ENCODE measurements at places on chromosomes 11 and 22.

DNA sequence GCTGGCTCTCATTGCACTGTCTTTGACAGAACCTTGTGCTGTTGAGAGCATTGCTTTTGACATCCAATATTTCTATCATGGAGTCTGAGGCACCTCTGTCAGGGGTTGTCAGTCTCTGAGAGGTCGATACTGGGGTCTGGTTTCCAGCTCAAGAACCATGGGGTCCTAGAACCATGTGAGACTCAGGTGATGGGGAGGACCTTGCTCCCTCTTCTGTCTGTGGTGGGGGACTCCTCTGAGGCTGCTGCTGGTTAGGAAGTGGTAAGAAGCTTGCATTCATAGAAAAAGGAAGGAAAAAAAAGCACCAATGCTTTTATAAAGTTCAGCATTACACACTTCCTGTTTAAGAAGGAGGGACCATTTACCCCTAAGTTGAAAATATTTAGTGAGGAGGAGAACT lies 91.8 kb upstream of the CD44 start:
- DNase-seq, result no peak

DNA sequence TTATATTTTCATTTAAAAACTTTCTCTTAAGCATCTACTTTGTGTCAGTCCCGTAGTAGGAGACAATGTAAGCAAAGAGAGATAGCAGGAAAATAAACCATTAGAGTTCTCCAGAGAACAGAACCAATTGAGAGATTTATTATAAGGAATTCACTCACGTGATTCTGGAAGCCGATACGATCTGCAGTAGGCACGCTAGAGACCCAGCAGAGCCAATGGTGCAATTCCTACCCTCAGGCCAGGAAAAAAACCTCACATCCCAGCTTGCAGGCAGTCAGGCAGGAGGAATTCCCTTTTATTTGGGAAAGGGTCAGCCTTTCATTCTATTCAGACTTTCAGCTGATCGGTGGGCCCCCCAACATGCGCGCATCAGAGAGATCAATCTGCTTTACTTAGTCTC lies 7.3 kb upstream of the PLEKHA7 start:
- peak; percentile 90 for DNase-seq

DNA sequence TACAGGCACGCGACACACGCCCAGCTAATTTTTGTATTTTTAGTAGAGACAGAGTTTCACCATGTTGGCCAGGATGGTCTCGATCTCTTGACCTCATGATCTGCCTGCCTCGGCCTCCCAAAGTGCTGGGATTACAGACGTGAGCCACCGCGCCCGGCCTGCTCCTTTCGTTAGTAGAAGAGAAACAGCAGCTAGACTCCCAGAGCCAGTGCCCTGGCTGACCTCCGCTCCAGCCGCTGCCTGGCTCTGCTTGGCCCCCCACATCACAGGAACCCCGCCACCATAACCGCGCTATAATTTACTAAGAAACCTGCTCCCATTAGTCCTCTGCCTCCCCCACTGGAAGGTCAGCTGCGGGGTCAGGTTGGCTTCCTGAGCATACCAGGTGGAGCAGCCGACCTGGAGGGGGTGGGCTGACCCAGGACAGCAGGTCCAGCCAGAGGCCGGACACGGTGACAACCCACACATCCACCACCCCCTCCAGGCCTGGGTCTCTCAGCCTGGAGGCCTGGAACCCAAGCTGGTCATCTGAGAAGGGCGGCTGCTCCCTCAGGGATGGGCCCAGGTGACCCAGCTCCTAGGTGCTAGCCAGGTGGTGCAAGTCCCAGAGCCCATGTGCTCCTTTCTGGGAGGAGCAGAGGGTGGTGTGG lies 7.5 kb upstream of the POLDIP3 start:
- peak; percentile 33 for DNase-seq

DNA sequence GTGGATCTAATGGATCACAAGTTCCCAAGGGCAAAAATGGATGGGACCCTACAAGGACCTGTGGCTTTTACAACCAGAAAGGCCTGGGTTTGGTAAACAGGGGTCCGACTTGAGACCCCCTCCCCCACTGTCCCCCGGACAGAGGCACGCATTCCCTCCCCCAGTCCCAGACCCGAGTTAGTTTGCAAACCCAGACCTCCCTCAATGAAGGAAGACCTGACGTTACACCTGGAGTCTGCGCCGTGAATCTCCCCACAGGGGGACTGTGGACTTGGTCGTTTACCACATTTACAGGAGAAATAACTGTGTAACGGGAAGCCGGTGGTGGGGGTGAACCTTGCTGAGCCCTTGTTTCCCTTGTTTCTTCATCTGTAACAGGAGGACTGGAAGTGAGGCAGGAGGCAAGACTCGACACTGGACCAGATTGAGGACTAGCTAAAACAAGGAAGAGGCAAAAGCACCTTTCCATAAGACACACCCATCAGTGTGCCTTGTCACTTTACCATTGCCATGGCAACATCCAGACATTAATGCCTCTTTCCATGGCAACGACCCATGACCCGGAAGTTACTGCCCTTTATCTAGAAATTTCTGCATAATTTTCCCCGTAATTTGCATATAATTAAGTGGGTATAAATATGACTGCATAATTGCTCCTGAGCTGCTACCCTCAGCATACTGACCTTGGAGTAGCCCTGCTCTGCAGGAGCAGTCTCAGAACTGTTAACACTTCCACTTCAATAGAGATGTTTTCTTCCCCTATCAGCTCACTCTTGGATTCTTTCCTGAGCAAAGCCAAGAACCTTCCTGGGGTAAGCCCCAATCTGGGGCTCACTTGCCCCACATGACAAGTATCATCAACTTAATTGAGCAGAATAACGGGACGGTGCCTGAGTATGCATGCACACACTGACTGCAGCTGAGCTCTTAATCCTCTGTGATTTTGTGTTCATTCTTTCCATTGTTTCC lies 25.4 kb downstream of the PDGFB start:
- no peak for DNase-seq

DNA sequence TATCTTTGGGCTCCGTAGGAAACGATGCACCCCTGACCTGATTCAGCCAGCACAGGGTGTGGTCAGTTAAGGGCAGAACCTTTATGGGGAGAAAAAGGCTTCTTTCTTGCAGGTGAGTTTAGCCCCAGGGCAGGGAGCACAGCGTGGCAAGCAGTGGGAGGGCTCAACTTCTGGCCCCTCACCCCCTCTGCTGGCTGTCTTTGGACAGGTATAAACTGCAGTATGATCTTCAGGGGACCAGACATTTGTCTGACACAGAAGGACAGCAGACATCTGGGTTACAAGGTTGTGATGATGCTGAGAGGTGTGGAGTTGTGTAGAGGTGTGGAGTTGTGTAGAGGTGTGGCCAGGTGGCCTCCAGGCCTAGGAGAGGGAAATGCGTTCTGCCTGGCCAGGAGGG lies 324.0 kb upstream of the PLET1 start:
- DNase-seq, result peak; percentile 63

DNA sequence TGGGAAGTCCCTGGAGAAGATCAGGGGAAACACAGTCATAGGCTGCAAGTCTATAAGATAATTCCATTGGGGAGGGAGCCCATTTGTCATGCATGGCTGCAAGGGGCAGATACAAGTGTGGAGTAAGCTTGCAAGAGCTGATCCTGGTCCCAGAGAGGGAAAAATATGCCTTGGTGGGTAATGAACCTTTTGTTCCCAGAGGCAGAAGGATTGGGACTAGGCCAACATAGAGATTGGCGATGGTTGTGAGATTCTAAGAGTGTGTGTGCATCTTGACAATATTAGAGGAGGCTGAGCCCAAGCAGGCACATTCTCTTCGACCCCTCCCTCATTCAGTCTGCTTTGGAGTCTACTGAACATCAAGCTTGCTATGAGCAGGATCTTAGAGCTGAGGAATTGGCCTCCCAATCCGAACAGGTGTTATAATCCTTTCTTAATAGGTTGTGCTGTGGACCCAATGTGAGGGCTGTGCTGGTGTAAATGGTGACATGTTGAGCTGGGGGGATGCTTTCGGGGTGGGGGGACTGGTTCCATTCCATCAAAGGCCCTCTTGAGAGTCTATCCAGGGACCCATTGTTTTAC lies 18.4 kb downstream of the MIAT start:
- no peak for DNase-seq

Data from ELF-1 (cell line).